ENCODE measurements at places on chromosomes 5 and 9.

DNA sequence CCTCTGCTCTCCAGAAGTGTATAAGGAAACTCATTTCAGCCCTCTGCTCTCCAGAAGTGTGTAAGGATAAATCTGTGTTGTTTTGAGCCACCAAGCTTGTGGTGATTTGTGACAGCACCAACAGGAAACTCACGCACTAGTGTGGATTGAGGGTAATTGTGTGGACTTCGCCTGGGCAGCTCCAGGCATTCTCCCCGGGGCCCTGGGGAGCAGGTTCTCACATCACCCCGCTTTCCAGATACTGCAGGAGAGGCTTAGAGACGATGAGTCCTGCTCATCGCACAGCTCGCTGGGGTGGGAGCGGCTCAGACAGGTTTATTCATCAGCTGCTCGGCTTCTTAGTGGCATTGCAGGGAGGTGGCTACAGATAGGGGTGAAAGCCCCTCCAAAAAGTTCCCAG, 38.4 kb upstream of the RNF130 start:
- H3K36me3 ChIP-seq: no peaks in the 10 kb centered on the region
- H3K27ac ChIP-seq: no peak overlapping the region
- no peak overlapping the region for H3K4me3 ChIP-seq
- H3K27me3 ChIP-seq: peaks cover 12% of the 10 kb centered on the region
- DNase-seq: no peak

- H3K4me1 ChIP-seq: peaks cover 7% of the 10 kb centered on the region
- H3K36me3 ChIP-seq: peaks cover 13% of the 10 kb centered on the region
These were observed 3.3 kb downstream of the PPIC start for GRCh38 chr5:123033157-123033671.

GRCh38 chr5:90638878-90639277, 80.3 kb downstream of the ADGRV1 start:
- no peaks in the 10 kb centered on the region for H3K4me1 ChIP-seq
- H3K27me3 ChIP-seq: no peaks in the 10 kb centered on the region
- H3K4me3 ChIP-seq: no peak overlapping the region
- no peaks in the 10 kb centered on the region for H3K36me3 ChIP-seq
- DNase-seq: no peak

DNA sequence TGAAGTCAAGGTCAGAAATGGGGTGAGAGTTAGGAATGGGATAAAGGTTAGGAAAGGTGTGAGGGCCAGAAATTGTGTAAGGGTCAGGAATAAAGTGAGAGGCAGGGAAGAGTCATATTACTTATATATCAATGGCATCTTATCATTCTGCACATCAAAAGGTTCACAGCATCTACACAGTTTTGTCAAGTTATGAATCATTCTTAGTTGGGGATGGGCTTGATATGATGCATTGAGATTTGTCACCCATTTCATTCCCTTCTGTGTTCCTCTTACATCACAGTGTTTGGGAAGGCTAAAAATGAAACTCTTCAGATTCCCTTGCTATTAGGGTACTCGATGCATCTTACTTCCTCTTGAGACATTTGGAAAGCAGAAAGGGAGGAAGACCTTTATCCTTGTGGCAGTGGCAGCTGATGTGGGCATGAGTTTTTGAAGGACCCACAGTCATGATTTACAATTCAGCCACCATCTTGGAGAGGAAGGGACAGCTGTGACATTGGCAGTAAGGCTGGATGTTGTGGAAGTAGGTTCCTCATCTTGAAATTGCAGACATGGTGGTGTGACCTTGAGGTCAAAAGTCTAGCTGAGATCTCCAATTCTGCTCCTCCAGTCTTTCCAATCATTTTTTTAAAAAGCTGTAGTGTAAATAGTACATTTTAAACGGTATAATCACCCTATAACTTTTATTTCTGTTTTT, 24.2 kb upstream of the NPR3 start:
- H3K36me3 ChIP-seq: no peaks in the 10 kb centered on the region
- H3K4me3 ChIP-seq: no peak overlapping the region
- H3K27ac ChIP-seq: peak overlapping the region; percentile 51
- H3K27me3 ChIP-seq: no peaks in the 10 kb centered on the region
- no peak for DNase-seq

DNA sequence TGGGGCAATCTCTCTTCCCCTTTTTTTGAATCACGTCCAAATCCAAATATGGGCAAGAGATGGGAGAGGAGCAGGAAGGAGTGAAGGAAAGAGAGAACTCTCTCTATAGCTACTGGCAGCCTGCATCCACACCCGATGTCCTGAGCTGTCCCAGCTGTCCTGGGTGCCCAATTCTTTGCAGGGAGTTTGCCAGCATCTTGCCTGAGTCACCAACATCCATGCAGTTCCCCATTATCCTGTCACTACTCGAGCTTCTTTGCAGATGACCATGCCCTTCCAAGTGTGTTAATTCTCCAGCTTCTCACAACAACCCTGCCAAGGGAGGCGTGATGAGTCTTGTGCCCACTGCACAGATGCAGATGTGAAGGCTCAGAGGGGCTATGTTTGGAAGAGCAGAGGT, 127.1 kb downstream of the NSG2 start:
- H3K27me3 ChIP-seq: peaks cover 2% of the 10 kb centered on the region
- DNase-seq: no peak
- no peak overlapping the region for H3K27ac ChIP-seq
- H3K4me3 ChIP-seq: no peak overlapping the region

GRCh38 chr5:147613359-147613758, 103.5 kb upstream of the DPYSL3 start:
- H3K27ac ChIP-seq: no peak overlapping the region
- H3K27me3 ChIP-seq: no peaks in the 10 kb centered on the region
- DNase-seq: peak; percentile 82
- no peak overlapping the region for H3K4me3 ChIP-seq
- no peaks in the 10 kb centered on the region for H3K36me3 ChIP-seq
- no peaks in the 10 kb centered on the region for H3K4me1 ChIP-seq

All from mesenchymal stem cell (in vitro differentiated cells and primary cell).